ENCODE measurements at places on chromosomes 5 and 9.

- no peak for DNase-seq
Observed at GRCh38 chr9:71767163-71767775, 1.0 kb downstream of the CEMIP2 start.

DNA sequence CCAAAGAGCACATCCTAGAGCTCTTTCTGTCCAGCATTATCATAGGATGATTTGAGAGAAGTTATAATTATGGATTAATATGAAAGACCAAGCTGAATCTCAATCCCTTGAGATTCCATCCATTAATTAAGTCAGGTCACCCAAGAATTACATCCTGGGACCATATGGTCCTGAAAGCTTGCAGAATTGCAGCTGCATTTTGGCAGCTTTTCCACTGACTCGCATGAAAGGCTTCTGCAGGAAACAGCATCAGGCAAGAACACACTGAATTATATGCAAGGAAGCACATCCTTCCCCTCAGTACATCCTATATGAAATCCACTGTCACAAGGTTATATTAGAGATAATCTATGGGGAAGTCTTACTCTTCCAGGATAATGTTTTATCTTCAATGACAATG, 109.1 kb upstream of the CTNND2 start:
- DNase-seq = no peak

DNA sequence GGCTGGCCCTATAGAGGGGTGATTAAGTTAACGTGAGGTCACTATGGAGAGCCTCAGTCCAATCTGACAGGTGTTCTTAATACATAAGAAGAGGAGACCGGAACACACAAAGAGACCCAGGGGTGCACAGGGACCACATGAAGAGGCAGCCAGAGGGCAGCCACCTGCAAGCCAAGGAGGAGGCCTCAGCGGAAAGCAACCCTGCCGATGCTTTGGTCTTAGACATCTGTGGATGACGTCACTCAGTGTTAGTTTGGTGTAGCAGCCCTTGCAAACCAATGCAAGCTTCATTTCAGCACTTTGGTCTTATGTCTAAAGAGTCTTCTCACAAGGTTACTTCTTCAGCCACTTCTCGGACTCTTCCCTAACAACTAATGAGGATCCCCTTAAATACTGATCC, 47.6 kb upstream of the GRHPR start:
- DNase-seq = no peak

GRCh38 chr9:112783551-112783954, 33.0 kb downstream of the SNX30 start:
- no peak for DNase-seq

- no peak for DNase-seq
Observed at GRCh38 chr5:174410716-174411478, 313.5 kb upstream of the MSX2 start.

GRCh38 chr9:83444110-83444509, 94.1 kb downstream of the FRMD3 start:
- DNase-seq = no peak

DNA sequence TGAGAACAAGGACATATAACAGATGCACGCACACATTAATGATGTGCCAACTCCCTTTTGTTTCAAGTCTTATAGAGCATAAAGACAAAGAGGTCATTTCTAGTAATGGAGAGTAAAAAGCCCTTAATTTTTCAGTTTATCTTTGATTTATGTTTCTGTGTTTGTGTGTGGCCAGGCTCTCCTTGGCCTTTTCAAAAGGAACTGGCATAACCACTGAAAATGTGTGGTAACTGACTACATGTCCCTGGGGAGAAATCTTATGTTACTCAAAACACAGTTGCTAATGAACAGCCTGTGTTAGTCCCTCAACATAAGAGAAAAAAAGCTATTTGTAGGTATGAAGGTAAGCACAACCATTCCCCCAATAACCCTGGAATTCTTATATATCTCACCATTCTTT, 47.6 kb upstream of the SHOC1 start:
- DNase-seq = no peak

DNA sequence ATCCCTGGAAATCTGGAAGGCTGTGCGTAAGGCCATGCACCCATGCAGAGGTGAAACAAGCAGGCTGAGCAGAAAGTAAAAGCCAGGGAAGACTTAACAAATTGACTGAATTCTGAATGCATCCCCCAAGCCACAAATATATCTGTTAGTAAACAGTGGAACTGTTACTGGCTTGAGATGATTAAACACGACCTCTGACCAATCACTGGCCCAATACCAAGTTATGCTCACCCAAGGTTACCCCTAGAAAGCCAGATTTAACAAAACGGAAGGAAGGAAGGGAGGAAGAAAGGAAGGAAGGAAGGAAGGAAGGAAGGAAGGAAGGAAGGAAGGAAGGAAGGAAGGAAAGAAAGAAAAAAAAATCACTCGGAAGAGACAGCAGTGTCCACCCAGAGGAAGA, 215.8 kb upstream of the CCNG1 start:
- no peak for DNase-seq

DNA sequence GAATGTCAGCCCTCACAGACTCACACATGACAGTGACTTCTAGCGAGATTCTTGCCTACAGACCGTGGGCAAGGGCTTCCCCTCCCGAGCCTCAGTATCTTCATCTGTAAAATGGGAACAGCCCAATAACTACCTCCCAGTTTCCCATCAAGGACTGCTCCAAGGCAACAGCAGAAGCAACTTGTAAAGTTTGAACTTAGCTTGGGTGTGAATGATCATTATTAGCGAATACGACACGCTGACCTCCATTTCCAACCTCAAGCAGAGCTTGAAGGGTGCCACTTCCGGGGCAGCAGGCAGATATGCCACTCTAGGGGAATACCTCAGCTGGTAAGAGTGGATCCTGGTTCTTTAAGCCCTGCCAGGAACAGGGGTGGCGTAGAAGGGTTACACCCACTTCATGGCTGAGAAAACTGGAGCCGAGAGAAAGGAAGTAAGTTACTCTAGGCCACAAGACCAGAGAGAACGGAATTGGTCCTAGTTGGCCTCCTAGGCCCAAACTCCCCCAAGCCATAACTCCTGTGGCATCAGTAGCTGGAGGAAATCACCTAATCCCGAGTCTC, 2.0 kb downstream of the RNF44 start:
- DNase-seq = peak; percentile 82

- DNase-seq = no peak
Observed at GRCh38 chr9:113992276-113992951, 85.7 kb downstream of the AMBP start.

DNA sequence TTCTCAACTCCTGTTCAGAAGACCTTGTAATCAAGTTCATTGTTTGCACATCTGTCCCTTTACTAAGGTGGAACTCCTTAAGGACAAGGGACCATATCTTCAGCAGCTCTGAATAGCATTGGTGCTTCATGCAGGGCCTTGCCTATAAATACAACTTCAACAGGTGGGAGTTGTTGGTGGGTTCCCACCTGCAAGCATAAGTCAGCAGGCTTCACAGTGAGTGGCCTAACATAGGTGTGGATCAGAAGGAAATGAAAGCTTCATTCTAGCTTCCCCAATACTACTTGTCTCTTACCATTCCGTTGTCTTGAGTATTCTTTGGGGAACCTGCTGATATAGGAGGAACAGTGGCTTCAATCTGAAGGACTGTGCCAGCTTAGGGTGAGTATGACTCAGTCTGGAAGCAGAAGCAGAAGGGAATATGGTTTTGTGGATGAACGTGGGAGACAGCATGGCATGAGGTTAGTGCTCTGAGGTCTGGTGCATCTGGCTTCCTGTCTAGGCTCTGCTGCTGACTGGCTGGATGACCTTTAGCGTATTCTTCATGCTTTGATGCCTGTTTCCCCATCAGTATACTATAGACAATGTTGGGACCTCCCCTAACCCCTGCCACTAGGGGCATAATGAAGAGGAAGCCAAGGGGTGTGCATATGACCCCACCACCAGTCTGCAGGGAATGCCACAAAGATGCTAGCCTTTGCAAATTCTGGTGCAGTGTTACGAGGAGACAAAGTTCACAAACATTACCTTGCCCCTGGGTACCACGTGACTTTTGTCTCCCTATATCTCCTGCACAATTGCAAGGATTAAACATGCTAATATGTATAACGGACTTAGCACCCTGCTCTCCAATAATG, 192.3 kb downstream of the PALM2AKAP2 start:
- peak; percentile 44 for DNase-seq

- DNase-seq = no peak
Observed at GRCh38 chr9:13083963-13084528, 195.4 kb downstream of the MPDZ start.

DNA sequence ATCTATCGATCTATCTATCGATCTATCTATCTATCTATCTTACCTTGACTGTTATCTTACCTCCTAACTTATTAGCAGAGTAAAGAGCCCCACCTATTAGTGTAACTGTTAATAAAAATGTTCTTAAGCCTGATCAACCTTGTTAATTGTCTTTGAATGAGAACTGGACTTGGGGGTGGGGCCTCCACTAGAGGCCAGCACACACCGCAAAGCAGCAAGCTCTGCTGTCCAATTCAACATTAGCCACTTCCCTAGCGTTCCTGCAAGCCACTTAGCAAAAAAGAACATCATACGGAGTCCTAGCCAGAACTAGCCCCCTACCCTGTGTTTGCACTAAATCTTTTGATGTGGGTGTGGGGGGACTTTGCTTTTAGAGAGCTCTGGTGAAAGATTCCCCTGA, 515.8 kb downstream of the KDM4C start:
- no peak for DNase-seq

- no peak for DNase-seq
Observed at GRCh38 chr9:87181670-87182069, 234.4 kb upstream of the GAS1 start.

Measured in activated CD4-positive, alpha-beta T cell treated with anti-CD3 and anti-CD28 coated beads, Interleukin-2, amount 50 U/mL, for 16 hours (primary cell).